Cortex of kidney (tissue), 1 donor: ENCODE measurements at places on chromosomes 12 and 14.

DNA sequence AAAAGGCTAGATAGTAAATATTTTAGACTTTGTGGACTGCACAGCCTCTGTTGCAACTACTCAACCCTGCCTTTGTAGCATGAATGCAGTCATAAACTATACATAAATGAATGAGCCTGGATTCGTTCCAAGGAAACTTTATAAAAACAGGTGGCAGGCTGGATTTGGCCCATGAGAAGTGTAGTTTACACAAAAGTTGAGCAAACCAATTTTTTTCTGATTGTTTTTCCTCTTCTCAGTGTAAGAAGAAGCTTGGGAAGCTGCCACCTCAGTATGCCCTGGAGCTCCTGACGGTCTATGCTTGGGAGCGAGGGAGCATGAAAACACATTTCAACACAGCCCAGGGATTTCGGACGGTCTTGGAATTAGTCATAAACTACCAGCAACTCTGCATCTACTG is 9.5 kb downstream of the OAS1 start:
- no peak for DNase-seq

DNA sequence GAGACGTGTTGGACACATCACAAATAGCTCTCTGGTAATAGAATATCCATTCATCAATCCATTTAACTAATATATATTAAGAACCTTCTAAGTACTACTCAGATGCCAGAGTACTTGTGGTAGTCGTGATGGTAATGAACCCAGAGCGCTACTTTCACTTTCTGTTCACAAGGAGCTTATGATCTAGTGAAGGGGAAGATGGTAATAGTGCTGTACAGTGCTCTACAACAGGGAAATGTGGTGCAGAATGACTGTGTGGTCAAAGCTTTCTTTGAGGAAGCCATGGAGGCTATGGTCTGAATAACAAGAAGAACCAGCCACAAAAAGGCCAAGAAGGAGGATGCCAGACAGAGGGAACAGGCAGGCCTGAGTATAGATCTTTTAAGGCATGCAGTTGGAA is 212.0 kb downstream of the PTPRO start:
- DNase-seq, result no peak

- DNase-seq, result no peak
Measured at GRCh38 chr14:54120260-54120659, 163.6 kb upstream of the BMP4 start.

GRCh38 chr12:113152835-113153814 is 3.6 kb downstream of the CFAP73 start:
- no peak for DNase-seq

DNA sequence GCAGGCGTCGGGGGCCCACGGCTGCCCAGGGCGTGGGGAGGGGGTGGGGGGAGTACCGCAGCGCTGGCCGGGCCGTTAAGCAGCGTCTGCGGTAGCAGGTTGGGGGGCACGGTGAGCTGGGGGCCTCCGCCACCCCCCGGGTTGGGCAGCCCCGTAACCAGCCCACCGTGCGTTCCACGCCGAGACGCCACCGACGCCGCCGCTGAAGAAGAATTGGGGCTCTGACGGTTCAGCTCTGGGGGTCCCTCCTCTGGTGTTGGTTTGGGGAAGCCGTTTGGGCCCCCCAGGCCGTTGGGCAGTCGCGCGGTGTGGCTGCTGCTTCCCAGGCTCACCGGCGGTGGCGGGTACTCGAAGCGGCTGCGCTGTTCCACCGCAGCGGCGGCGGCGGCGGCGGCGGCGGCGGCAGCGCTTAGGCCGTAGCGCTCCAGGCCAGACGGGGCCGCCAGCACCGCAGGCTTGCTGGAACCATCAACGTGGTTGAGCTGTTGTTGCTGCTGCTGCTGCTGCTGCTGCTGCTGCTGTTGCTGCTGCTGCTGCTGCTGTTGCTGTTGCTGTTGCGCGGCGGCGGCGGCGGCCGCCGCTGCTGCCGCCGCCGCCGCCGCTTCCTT is 1.5 kb downstream of the IRF2BPL start:
- DNase-seq, result no peak
